ENCODE measurements at places on chromosomes 6 and 20. TPM values are rescaled to one million over a fixed set of nuclear protein-coding genes. Genes with fewer than 3 reads are reported as not detected.

Gene IP6K3
- not detected for polyA plus RNA-seq

Gene POU5F1
- 1.6 TPM for polyA plus RNA-seq

Gene DDO
- not detected for polyA plus RNA-seq

Gene ATP6V1G2
- 0.94 TPM for polyA plus RNA-seq

Gene TULP1
- polyA plus RNA-seq, result not detected

Gene CAP2
- polyA plus RNA-seq, result 11.0 TPM

DNA sequence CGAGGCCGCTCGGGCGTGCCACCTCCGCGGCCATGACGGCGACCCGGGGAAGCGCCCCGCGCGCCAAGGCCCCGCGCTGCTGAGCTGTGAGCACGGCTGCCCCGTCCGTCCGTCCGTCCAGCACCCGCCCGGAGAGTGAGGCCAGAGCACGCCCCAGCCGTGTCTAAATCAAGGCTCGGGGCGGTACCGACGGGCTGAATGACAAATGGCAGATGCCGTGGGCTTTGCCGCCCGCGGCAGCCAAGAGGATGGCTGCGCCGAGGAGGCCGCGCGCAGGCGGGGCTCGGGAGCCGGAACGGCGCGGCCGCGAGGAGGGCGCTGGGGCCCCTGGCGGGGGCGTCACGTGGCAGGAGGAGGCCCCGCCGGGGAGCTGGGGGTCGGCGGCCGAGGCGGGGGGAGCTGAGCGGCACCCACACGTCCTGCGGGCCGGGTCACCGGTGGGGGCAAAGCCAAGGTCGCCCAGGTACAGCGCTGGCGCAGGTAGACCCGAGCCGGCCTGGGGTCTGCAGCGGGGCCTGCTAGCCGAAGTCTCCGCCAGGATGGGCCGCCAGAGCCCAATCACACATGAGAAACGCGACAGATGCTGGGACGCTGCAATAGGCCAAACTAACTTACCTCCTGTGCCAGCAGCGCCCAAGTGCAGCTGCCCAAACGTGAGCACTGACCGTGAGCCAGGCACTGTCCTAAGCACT is at the start of gene PLAGL1:
PLAGL1 (minus strand) TSS at position 140 of the 692 bp plus-strand sequence. CDS start 60,123 bp downstream, outside the sequence.
- no peaks in the 10 kb centered on the region for H3K4me1 ChIP-seq
- no peak for DNase-seq
- peak within 1 kb of the TSS; percentile 75 for H3K27ac ChIP-seq
- no peaks in the 10 kb centered on the region for H3K36me3 ChIP-seq
- no peaks in the 10 kb centered on the region for H3K27me3 ChIP-seq

DNA sequence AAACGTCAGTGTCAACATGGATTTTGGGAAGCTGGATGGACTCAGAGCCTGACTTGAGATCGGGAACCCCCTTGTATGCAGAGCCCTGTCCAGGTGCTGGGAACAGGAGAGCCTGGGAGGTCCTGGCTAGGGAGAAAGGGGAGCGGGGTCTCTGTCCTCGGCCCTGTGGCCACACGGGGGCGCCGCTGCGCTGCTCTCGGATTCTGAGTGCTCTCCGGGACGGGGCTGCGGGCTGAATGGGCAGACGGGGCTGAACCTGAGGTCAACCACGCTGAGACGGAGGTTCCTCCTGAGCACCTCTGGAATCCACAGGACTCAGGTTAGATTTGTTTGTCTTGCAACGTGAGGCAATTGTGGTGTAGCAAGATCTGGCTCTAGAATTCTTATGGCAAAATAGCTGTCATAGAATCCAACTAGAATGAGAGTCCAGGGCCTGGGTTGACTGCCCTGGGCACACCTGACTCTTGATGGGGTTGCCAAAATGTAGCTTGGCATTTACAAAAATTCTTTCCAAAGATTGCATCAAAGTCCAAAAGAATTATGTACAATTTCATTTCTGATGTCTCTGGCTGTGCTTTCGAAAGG is 20.6 kb upstream of the HLA-F start:
- DNase-seq, result no peak
- no peaks in the 10 kb centered on the region for H3K4me1 ChIP-seq
- no peaks in the 10 kb centered on the region for H3K36me3 ChIP-seq
- H3K27me3 ChIP-seq, result no peaks in the 10 kb centered on the region

DNA sequence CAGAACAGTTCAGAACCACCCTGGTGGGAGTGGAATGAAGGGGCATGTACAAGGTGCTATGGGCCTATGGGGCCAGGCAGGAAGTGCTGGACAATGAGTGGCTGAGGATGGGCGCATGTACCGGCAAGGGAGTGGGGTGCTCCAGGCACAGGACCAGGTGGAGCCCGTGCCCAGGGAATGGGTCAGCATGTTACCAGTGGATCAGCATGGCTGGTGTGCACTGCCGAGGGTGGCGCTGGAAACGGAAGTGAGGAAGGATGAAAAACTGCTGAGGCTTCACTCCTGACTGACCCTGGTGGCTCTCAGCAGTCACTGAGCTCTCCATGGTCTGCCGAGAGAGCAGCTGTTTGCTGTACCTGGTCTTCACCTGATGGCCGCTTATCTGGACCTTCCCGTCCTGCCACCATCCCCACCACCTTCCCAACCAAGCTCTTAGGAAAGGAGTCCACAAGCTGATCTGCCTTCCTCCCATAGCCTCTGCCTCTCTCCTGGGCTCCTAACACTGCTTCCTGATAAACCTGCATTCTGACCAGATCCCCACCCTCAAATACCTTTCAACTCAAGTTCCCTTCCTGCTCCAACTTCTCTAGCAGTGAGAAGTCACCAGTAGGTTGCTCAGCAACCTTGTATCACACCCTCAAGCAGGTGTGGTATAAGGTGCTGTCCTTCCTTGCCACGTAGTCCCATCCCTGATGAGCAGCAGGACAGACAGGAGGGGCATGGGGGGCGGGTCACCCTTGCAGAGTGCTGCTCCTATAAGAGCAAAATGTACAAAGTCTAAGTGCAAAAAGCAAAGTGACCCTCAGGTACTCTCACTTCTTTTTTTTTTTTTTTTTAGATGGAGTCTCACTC is 7.1 kb downstream of the UQCC2 start:
- no peak overlapping the region for H3K27ac ChIP-seq
- DNase-seq, result no peak
- H3K4me3 ChIP-seq, result no peak overlapping the region
- H3K27me3 ChIP-seq, result no peaks in the 10 kb centered on the region

- H3K4me3 ChIP-seq, result no peak overlapping the region
- DNase-seq, result no peak
- peaks cover 16% of the 10 kb centered on the region for H3K4me1 ChIP-seq
- H3K27ac ChIP-seq, result no peak overlapping the region
- H3K36me3 ChIP-seq, result peaks cover 33% of the 10 kb centered on the region
These were observed 5.2 kb downstream of the HIVEP1 start for GRCh38 chr6:12017263-12017662.

GRCh38 chr20:13464702-13465101 is 174.0 kb downstream of the TASP1 start:
- H3K36me3 ChIP-seq, result no peaks in the 10 kb centered on the region
- H3K27me3 ChIP-seq, result no peaks in the 10 kb centered on the region
- DNase-seq, result no peak
- no peak overlapping the region for H3K4me3 ChIP-seq
- no peak overlapping the region for H3K27ac ChIP-seq

DNA sequence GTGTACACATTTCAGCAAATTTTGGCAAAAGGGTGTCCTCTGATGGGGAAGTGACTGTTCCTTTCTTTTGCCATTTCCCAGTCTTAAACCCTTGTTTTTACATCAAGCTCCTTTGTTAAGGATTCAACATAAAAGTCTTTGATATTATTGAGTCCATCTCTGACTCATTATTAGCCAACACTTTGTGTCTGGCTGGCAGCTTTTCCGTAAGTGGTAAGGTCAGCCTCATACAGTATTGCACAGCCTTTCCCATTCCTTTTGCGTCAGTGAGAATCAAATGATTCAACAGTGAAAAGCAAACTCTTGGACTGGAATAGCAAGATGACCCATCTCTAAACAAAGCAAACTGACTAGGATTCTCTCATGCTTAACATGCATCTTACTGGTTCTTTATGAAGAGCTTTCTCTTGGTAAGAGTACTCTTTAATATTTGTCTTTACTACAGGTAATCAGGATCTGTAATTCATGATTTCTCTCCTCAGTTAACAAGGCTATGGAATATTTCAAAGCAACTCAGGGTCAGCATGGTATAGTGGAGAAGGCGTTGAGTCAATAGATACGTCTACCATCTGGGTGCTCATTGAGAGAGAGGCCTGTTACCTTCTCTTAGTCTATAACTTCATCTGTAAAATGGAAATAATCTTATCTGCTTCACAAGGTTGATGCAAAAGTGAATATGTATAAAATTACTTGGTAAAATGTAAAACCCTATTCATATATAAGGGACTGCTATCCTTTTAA is 183.6 kb downstream of the PRL start:
- H3K4me1 ChIP-seq, result no peaks in the 10 kb centered on the region
- H3K27ac ChIP-seq, result no peak overlapping the region
- no peak for DNase-seq
- no peaks in the 10 kb centered on the region for H3K27me3 ChIP-seq

- H3K36me3 ChIP-seq, result no peaks in the 10 kb centered on the region
- no peak overlapping the region for H3K4me3 ChIP-seq
- no peaks in the 10 kb centered on the region for H3K4me1 ChIP-seq
- H3K27ac ChIP-seq, result no peak overlapping the region
These were observed 51.1 kb downstream of the KCNB1 start for GRCh38 chr20:49431329-49431728.

- no peak overlapping the region for H3K4me3 ChIP-seq
- peaks cover 10% of the 10 kb centered on the region for H3K4me1 ChIP-seq
- H3K27ac ChIP-seq, result no peak overlapping the region
- H3K36me3 ChIP-seq, result peaks cover 6% of the 10 kb centered on the region
- DNase-seq, result no peak
- no peaks in the 10 kb centered on the region for H3K27me3 ChIP-seq
These were observed 1.9 kb downstream of the NPEPL1 start for GRCh38 chr20:58694241-58695083.

GRCh38 chr6:34938268-34938667 is 49.2 kb downstream of the ANKS1A start:
- no peak overlapping the region for H3K4me3 ChIP-seq
- no peaks in the 10 kb centered on the region for H3K36me3 ChIP-seq
- H3K27ac ChIP-seq, result no peak overlapping the region
- no peaks in the 10 kb centered on the region for H3K4me1 ChIP-seq
- no peak for DNase-seq

- no peak overlapping the region for H3K4me3 ChIP-seq
- no peak overlapping the region for H3K27ac ChIP-seq
- DNase-seq, result no peak
- no peaks in the 10 kb centered on the region for H3K36me3 ChIP-seq
- H3K4me1 ChIP-seq, result no peaks in the 10 kb centered on the region
These were observed 18.9 kb upstream of the NXT1 start for GRCh38 chr20:23331450-23332350.

GRCh38 chr6:57267586-57268293 is 45.6 kb upstream of the RAB23 start:
- H3K27ac ChIP-seq, result peak overlapping the region; percentile 44
- H3K4me1 ChIP-seq, result peaks cover 22% of the 10 kb centered on the region
- H3K36me3 ChIP-seq, result no peaks in the 10 kb centered on the region
- H3K4me3 ChIP-seq, result no peak overlapping the region
- H3K27me3 ChIP-seq, result no peaks in the 10 kb centered on the region

All from keratinocyte (primary cell).